ENCODE measurements at places on chromosomes 6 and 20.

DNA sequence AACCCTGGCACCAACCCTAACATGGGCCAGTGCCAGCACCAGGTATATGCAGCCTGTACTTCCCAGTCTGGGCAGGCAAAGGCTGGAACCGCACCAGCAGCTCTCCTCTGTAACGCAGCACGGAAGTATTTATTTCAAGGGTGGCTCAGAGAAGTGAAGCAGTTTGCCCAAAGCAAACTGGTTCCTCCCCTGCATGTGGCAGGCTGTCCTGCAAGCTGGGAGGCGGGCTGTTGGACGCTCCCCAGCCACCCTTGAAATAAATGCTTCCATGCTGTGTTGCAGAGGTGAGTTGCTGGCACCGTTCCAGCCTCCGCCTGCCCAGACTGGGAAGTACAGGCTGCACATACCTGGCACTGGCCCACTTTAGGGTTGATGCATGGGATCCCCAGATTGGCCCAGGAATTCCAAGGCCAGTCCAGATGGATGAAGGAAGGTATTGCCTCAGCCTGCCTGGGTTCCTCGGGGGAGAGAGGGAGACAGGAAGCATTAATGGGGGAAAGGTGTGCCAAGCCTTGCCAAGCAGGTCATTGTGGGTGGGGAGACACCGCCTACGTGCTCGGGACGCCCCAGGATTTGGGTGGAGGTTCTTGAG, 49.8 kb downstream of the PPARD start:
- no peak for DNase-seq

- DNase-seq = no peak
Measured at GRCh38 chr6:169082093-169082492, 171.6 kb downstream of the THBS2 start.

DNA sequence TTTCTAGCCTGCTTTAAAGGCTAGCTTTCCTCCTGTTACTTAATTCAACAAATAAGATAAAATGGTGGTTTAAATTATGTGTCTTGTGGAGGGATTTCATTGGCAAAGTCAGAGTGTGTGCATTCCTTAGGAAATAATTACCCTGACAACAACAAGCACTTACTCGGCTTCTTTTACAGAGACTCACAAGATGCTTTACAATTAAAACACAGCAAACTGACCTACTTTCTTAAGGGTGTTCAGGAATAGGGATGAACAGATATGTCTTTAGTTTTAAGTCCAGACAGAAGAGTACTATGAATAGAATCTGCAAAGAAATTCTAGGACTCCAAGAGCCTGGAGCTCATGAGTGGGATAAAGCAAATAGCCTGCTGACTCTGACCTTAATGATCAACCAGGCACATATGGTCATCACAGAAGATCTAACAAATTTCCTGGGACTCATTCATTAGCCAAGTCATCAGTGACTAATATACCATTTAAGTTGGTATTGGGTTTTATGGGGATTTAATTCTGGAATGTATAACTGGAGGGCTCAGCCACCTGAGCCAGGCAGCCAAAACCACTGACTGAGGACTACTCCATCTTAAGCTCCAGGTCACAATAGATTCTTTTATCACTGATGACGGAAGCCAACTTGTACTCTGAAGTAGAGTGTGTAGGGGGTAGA, 161.8 kb upstream of the RIMS1 start:
- no peak for DNase-seq

- DNase-seq = no peak
Measured at GRCh38 chr6:159117046-159117445, 52.2 kb upstream of the FNDC1 start.

DNA sequence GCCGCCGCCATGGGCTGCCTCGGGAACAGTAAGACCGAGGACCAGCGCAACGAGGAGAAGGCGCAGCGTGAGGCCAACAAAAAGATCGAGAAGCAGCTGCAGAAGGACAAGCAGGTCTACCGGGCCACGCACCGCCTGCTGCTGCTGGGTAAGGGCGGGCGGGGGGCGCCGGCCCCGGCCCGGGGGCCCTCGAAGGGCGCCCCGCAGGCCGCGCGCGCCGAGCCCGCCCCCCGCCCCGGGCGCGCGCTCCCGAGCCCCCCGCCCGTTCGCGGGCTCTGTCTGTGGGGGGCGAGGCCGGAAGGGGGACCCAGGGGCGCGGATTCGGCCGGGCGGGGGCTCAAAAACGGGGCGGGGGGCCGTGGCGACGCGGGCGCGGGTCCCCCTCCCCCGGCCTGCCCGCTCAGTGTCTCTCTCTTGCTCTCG, 39.2 kb downstream of the GNAS start:
- DNase-seq = peak; percentile 9

DNA sequence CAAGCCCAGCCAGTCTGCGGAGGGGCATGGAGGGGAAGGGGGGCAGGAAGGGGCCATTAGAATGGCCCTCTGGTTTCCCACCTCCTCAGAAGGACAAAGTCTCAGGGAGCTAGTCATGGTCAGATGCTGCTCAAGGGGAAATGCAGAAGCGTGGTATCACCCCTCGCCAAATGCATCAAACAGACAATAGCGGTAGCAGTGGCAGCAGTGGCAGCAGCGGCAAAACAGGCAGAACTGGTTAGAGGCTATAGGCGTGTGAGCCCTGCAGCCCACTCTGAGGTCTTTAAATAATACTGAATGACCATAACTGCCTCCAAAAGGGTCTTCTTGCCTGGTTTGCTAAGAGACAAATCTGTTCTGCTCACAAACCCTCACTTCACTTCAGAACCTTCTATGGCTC, 186.7 kb downstream of the TFAP2C start:
- no peak for DNase-seq

- no peak for DNase-seq
Measured at GRCh38 chr20:9919271-9920014, 80.6 kb upstream of the PAK5 start.

Data from stimulated activated CD4-positive, alpha-beta T cell treated with anti-CD3 and anti-CD28 coated beads, TNF-alpha, amount 100 ng/mL, for 24 hours (primary cell).